ENCODE measurements at places on chromosomes 1 and 21.

DNA sequence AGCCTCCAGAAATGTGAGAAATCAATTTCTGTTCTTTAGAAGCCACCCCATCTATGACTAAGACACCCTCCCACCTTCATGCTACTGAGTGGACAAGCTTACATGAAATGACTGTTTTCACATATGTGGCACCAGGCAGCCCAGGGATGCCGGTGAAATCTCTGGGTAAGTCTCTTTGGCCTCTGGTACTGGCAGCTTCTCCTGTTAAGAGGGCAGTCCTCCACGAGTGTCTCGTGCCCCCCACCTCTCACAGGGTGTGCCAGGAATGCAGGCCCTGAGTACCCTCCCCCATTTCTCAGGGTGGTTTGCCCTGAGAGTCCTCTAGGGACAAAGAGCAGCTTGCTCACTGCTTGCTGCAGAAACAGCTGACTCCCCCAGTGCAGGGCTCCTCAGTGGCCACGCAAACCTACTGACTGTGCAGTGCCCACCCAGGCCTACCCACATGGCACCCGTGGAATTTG is 3.2 kb upstream of the PRXL2B start:
- DNase-seq = no peak

GRCh38 chr21:41065539-41065938 is 102.4 kb upstream of the BACE2 start:
- DNase-seq = no peak

DNA sequence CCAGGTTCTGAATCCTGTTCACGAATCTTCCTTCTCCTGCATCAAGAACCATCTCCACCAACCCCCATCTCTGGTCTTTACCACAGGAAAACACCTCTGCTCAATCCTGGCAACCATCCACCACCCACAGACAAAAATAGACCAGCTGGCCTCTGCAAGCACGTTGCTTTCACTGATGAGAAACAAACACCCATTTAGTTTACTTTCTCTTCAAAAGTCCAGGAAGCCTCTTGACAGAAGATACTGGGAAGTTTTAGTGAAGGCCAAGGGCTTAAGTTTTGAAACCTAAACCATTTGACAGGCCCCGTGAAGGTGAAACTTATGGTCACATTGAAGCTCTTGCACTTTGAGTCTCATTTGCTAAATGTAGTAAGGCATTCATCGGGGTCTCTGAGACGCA is 122.6 kb upstream of the PPP2R5A start:
- no peak for DNase-seq

DNA sequence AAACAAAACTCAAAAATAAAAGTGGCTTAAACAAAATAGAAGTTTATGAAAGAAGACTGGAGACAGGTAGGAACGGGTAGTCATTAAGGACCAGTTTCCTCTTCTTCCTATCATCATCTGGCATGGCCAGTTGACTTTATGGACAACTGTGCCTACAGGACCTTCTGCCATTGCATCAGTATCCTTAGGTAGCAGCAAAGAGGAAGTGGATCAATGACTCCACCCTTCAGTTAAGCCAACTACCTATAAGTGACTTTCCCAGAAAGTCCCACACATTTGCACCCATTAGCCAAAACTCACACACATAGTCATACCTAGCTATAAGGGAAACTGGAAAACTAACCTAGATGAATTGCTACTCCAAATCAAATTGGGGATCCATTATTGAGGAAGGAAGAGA is 51.7 kb downstream of the RASAL2 start:
- no peak for DNase-seq

DNA sequence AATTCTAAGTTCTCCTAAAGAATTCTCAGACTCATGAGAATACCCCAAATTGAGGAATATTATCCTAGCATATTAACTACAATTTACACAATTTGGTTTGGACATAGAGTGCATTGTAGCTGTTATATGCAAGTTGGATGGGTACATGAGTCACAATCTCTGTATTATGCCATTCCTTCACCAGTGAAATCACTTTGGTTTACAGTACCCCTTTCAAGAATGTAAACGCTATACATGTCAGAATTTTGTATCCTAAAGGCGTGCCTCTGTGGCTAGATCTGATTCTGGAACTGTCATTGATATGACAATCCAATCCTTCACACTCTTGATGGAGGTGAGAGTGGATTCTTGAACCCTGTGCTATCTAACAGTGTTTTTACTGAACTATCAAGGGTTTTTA is 6.7 kb upstream of the IL10RB start:
- DNase-seq = no peak

DNA sequence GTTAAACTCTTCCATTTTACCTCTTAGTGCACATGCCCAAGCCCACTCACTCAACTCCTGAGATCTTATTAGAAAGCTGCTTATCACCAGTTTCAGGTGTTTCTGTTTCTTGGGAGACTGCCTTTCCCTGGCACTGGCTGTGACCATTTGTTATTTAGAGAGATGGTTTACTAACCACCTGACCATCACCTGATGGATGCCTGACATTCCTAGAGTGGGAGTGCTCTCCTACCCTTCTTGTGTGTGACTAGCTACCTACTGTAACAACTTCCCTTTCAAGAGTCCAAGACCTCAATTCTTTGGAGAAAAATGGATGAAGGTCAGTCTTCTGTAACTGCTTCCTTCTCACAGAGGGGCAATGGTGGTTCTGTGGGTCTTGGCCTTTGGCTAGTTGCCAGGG is 755.2 kb upstream of the ADAMTS5 start:
- no peak for DNase-seq

DNA sequence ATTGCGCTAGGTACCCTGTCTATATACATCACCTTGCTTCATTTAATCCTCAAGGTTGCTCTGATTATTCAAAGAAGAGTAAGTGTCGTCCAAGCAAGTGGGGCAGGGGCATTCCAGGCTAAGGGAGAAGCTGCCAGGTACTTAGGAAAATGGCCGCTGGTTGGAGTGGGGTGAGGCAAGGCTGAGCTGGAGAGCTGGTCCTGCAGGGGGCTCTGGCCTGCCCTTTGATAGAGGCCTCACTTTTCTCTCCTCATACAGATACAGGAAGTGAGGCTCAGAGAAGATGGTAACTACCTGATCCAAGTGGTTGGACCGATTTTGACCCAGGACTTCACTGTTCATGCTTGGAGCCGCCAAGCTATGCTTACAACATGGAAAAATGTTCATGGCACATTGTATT is 86.9 kb upstream of the ZBTB40 start:
- no peak for DNase-seq

- no peak for DNase-seq
These were observed 58.6 kb downstream of the H3-3A start for GRCh38 chr1:226121049-226121586.

GRCh38 chr1:150987924-150988323 is 5.8 kb downstream of the ANXA9 start:
- DNase-seq = no peak

GRCh38 chr21:29786496-29787360 is 153.1 kb downstream of the GRIK1 start:
- no peak for DNase-seq

GRCh38 chr21:37771181-37771580 is 145.1 kb downstream of the KCNJ6 start:
- DNase-seq = no peak

GRCh38 chr1:64686828-64687724 is 57.8 kb upstream of the RAVER2 start:
- peak; percentile 27 for DNase-seq

DNA sequence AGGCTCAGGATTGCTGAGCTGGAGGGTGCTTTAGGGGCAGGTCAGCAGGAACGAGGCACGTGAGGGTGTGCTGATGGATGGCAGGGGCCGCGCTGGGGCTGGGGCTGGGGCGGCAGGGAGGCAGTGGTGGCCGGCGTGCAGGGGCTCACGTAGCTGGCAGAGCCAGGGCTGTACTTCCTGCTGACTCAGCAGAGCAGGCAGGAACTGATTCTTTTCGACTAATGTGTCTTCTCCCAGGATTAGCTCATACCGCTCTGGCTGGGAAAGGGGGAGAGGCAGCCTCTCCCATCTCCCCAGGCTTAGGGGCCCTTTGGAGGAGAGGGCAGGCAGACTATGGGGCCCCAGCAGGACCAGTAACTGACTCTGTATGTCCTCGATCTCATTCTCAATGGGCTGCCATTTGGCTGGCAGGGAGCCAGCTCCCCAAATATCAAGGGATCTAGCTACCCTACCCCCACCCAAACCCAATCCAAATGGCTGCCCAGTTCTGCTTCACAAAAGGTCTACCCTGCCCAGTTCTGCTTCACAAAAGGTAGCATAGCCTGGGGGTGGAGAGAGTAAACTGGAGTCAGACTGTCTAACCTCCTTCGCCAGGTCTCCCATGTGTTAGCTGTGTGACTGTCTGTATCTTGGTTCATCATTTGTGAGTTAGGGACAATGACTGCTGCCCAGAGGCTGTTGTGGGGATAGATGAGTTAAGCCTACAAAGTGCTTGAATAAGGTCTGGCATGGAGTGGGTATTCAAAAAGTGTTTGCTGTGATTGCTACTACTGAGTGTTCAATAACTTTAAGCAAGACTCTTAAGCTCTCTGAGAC is 100.1 kb upstream of the SLC2A1 start:
- no peak for DNase-seq

GRCh38 chr21:15221799-15222386 is 157.1 kb upstream of the NRIP1 start:
- DNase-seq = peak; percentile 81

GRCh38 chr1:8789314-8790214 is 27.9 kb downstream of the RERE start:
- DNase-seq = no peak

GRCh38 chr1:233183226-233184020 is 112.1 kb downstream of the PCNX2 start:
- DNase-seq = no peak

GRCh38 chr21:31755027-31755426 is 23.1 kb upstream of the SCAF4 start:
- no peak for DNase-seq

GRCh38 chr1:39977202-39977601 is 22.3 kb downstream of the MFSD2A start:
- no peak for DNase-seq

DNA sequence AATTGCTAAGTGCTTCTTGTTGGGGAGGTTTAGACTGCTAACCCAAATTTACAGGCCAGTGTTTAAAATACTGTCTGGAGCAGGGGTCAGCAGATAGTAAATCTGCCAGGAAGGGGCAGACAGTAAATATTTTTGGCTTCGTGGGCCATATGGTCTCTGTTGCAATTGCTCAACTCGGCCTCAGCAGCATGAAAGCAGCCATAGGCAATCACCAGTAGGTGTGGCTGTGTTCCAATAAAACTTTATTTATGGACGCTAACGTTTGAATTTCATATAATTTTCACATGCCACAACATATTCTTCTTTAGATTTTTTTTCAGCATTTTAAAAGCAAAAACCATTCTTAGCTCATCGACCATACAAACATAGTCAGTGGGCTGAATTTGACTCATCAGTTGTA is 172.7 kb downstream of the BRINP2 start:
- DNase-seq = no peak

DNA sequence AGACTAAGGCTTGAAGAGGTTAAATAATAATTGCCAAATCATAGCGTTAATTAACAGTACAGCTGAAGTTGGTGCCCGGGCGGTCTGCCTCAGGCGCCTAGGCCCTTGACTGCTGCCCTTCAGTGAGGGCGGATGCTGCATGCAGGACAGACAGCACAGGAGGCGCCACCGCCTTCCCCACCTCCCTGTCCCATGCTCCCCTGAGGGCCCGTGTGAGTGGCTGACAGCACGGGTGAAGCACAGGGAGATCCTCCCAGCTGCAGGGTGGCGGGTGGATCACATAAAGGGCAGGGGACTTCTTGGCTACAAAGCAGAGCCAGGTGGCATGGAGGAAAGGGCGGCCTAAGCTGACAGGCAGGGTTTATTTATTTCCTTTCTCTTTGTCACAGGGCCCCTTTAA is 49.1 kb downstream of the DDX20 start:
- DNase-seq = no peak
